Right kidney (tissue), 9 donors: ENCODE measurements at places on chromosomes 4 and X.

DNA sequence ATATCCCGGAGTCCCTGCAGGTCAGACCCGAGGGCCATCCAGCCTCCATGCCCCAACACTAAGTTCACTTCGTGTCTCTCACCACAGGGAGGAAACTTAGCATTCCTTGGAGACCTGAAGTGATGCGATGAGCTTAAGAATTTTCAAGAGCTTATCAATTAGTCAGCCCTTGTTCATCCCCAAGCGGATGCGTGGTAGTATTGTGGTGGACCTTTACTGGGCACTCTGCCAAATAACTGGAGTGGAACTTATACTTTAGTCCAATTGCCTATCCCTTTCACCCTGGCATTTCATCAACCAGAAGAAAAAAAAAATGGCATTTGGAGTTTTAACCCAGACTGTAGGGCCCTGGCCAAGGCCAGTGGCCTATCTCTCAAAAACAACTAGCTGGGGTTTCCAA is 137.1 kb downstream of the RELL1 start:
- DNase-seq = no peak

DNA sequence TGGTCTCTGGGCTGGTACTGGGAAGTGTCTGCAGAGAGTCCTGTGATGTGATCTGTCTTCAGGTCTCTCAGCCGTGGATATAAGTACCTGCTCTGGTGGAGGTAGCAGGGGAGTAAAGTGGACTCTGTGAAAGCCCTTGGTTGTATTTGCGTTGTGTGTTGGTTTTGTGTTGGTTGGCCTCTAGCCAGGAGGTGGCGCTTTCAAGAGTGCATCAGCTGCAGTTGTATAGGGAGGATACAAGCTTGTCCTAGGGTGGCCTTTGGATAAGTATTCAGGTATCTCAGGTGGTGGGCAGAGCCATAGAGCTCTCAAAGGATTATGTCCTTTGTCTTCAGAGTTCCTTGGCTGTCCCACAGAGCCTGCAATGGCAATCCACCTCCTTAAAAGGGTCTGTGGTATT is 111.6 kb downstream of the MAGEB17 start:
- DNase-seq = no peak

GRCh38 chr4:175614890-175615289 is 197.2 kb downstream of the GPM6A start:
- no peak for DNase-seq

GRCh38 chrX:135178636-135179035 is 7.4 kb upstream of the CT55 start:
- DNase-seq = no peak
